ENCODE measurements at places on chromosomes 7 and 10.

DNA sequence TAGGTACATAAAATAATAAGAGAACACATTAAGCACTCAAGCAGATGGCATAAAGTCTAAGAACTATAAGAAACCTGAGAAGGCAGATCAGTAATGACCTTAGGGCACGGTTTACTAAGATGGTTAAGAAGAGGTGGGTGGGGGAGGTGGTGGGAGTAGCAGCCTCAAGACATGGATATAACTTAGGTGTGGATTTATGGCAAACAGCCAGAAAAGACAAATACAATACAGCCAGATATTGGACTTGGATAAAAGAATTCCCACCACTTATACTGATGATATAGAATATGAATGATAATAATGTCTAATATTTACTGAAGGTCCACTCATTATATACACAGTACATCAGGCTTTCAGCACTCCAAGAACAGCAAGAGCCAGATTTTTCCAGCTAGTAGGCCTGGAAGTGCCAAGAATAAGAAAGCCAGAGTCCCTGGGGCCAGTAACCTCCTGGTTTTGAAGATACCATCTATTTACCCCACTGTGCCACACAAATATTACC, 11.9 kb downstream of the DPY19L1 start:
- DNase-seq, result no peak

DNA sequence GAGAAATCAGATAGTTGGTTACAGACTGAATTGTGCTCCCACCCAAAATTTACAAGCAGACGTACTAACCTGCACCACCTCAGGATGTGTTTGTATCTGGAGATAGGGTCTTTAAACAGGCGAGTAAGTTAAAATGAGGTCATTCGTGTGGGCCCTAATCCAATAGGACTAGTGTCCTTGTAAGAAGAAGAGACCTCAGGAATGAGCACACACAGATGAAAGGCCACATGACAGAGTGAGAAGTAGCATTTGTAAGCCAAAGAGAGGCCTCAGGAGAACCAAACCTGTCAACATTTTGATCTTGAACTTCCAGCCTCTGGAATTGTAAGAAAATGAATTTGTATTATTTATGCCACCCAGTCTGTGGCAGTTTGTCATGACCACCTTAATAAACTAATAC, 149.5 kb upstream of the VWC2 start:
- no peak for DNase-seq

DNA sequence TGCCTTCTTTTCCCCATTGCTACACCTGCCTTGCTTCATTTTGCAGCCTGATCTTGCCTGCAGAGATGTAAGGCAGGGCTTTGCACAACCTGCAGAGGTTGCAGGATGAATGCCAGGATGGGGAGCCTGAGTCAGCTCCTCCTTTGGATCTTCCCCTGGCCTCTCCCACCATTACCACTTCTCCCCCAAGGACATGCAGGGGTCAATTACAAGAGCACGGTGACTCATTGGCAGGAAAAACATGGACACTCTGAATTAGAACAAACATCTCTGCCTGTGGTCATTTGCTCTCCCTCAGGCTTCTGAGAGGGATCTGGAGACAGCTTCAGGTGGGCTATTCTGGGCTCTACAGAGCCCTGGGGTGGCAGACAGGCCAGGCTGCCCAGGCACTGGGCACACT, 89.2 kb downstream of the HERPUD2 start:
- DNase-seq, result no peak

DNA sequence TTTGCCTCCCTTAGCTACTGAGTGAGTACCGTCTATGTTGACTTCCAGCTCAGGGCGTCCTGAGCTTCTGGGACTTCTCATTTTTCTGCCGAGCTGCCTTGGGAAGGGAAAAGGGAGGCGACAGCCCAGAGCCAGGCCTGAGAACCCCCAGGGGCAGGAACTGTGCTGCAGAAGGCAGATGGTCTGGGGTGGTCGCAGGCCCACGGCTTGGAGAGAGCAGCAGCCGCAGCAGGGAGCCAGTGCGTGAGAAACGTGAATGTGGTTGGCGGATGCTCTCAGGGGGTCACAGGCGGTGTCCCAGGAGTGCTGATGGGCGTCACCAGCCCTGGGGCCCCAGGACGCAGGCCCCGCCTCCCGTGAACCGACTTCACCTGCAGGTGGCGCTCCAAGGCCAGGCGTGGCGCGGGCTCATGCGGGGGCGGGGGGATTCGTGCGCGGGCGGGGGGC, 9.2 kb upstream of the PWWP2B start:
- no peak for DNase-seq

GRCh38 chr7:50461695-50462094, 11.5 kb upstream of the FIGNL1 start:
- DNase-seq, result no peak

DNA sequence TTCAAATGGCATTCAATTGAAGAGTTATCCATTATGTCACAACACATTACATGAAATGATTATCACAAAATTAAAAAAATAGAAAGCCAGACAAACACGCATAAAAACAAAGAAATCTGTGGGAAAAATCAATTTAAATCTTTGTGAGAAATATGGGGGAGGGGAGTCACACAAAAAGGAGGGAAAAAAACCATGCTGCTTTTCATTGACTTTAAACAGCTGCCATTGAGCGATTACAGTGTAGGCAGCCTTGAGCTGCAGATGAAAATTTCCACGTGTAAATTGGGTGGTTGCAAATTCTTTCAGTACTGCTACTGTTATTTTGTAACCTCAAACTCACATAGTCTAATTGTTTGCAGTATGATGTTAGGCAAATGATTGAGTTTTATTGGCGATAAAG, 889.9 kb upstream of the PHF14 start:
- DNase-seq, result no peak

GRCh38 chr7:51288896-51289622, 27.6 kb downstream of the COBL start:
- DNase-seq, result no peak

DNA sequence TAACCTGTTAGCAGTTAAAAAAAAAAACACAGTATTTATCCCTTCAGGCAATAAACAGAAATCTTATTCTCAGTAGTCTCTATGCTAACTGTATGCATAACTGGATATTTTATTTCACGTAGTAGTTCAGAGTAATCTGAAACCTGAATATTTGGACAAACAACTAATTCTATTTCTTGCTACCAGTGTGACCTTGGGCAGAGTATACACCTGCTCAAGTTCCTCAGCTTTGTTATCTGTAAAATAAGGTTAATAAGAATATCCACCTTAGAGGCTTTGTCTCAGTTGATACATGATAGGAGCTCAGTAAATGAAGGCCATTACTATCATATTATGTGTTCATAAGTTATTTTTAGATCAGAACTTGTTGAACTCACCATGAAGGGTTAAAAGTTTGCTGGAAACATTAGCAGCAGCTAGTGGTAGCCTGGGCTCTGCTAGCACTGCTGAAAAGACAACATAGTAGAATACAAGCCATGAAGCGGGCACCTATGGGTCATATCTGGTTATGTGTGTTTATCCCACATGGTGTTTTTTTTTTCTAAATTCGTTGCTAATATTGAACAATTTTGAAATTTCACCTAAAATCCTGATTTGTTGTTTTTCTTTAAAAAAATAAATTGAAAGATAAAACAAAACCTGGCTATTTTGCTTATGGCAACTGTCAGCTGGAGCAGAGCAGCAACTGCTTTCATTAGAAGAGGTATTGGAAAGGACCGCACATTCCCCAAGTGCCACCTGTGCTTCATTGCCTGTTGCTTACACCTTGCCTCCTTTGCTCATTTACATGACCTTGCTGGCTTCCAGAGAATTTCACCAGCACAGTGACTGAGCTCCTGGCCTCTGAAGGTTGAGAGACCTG, 303.0 kb downstream of the PRKG1 start:
- DNase-seq, result no peak

GRCh38 chr10:58512491-58513187, at the start of gene BICC1:
Gene BICC1 (plus strand): TSS chr10:58512872. CDS start chr10:58513144, 272 bp downstream.
- DNase-seq, result peak; percentile 26

DNA sequence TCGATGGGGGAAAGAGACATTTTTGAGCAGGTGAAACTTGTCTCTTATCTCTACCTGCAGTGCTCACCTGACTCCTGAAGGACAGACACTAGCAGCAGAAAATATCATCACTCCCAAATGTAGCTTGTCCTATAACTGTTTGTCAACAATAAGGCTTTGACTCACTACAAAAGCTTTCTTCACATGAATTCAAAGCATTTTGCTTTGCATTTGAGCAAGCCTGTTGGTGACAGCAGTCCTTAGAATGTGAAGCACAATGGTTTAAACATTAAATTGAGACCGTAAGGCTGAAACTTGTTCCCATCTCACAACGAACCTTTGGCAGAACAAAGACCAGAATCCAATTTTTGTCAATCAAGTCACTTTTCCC, 30.6 kb upstream of the ZNRF2 start:
- DNase-seq, result no peak

- DNase-seq, result no peak
These were observed 33.7 kb downstream of the ADRB1 start for GRCh38 chr10:114077347-114077746.

DNA sequence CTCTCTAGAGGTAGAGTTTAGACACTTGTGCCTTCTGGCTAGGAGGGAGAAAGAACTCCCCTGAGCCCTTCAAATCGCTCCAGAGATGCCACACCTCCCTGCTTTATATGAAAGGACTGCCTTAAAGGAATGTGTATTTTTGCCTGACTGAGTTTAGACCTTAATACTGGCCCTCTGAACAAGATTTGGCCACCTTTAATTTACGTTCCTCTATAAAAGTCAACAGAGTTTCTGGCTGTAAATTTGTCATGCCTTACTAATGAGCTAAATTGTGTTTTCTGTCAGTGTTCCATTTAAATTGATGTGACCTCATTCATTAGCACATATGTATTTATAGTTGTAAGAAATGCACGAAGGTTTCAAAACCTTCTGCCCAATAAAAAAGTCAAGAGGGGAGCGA, 48.0 kb downstream of the SEMA3C start:
- no peak for DNase-seq

DNA sequence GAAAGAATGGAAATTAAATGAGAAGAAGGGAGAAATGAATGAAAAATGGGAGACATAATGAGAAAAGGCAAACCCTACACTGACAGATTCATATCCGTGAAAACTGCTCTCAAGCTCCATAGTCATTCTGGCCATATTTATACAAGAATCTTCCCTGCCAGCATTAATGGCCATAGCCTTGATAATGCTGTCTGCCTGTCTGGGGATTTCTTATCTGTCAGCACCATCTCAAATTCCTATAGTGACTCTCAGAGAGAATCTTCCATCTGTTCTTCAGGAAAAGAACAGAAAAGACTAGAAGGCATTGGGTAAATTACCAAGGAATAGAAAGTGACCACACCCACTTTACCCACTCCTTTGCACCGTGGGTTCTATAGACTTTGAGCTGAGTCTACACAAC, 295.9 kb downstream of the PLXNA4 start:
- DNase-seq, result no peak

- DNase-seq, result no peak
These were observed 235.0 kb upstream of the IGFBP3 start for GRCh38 chr7:46156086-46156485.

DNA sequence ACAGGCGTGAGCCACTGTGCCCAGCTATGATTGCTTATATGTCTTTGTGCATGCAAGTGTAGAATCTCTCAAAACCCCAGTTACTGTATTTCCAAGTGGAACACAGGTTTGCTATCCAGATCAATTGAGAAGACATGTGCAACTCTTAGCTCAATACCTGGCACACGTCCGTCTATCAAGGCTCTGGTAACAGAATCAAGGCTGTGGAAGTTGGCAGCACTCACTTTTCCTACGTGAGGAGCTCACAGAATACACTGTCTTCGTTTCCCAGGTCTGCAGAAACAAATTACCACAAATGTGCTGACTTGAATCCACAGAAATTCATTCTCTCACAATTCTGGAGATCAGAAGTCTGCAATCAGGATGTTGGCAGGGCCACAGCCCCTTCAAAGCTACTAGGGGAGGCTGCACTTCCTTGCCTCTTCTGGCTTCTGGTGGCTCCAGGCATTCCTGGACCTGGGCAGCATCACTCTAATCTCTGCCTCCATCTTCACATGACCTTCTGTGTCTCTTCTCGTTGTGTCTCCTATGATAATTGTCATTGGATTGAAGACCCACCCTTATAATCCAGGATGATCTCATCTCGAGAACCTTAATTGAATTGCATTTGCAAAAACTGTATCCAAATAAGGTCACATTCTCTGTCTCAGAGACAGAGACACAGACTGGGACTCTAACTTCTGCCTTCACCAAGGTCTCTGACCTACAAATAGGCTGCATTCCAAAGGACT, 84.8 kb upstream of the C7orf33 start:
- DNase-seq, result no peak

- DNase-seq, result no peak
These were observed 18.5 kb upstream of the IFRD1 start for GRCh38 chr7:112431803-112432202.

DNA sequence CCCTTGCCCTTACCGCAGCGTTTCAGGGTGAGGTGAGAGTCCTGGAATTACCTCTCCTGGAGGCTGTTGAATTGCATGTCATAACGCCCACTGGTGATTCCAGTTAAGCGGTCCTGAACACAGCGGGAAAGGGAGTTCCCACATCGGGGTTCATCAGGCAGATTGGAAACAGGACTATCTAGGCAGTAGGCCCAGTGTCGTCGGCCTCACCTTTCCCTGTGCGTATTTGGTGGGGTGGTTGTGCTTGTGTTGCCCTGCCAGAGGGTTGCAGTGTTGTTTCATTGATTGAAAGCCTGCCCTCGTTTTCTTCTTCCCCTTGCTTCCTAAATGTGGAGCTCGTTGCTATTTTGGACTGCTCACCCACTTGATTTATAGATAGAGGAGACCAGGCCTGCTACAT, 10.6 kb upstream of the SUN1 start:
- DNase-seq, result no peak

DNA sequence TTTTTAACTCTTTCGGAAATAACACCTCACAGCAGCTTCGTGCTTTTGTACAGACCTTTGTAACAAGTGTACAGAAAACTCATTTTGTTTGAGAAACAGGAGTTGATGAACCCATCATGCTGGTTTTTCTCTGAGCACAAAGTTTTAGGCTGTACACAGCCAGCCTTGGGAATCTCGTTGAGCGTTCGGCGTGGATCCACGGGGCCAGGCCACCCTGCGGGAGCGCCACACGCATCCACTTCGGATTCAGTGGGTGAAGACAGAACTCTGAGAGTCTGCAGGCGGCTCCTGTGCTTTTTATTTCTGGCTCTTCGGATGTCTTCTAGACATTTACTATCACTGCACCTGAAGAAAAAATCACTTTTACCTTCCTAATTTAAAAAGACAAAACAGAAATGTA, 131.2 kb downstream of the SMURF1 start:
- DNase-seq, result no peak

DNA sequence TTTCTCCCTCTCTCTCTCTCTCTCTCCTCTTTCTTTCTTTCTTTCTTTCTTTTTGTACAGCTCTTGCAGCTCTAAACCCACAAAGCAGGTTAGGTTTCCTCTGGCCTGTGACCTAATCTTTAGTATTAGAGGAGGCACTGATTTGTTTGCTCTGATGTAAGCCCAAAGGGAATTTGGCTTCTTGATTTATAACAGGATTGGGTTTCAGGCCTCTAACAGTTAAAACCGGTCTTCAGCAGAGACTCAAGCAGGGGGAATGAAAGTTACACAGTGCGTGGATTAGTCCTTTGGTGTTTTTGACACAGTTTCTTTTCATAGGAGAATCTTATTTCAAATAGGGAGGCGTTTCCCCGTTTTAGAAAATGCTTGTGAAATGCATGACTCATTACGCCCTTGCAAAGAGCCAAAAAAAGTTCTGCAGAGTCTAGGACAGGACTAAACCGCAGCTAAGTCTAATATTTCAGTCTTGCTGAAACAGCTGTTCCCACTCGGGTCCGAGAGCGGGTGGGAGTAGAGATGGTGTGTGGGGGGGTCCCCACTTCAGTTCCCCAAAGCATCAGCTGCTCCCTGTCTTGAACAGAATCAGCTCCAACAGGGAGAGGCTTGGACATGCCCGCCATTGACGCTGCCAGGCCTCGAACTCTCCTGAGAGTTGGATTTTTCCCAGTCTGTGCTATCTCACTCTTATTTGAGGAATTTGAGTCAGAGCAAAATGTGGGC, 296.5 kb upstream of the PITRM1 start:
- no peak for DNase-seq
